Pericardium fibroblast (primary cell): ENCODE measurements at places on chromosomes 2 and 18. TPM values are rescaled to one million over a fixed set of nuclear protein-coding genes. Genes with fewer than 3 reads are reported as not detected.

COBLL1 gene
- total RNA-seq, result 3.7 and 5.4 TPM in 2 replicates

SLC23A3 gene
- total RNA-seq, result 0.09 and 0.12 TPM in 2 replicates

LOXHD1 gene
- total RNA-seq, result not detected in 2 replicates

GKN2 gene
- not detected in 2 replicates for total RNA-seq

DCDC2C gene
- total RNA-seq, result not detected in 2 replicates

TMEM178A gene
- total RNA-seq, result 1.2 and 2.2 TPM in 2 replicates

SLC9A4 gene
- total RNA-seq, result not detected in 2 replicates

C1D gene
- total RNA-seq, result 15.6 and 30.8 TPM in 2 replicates

EIF5B gene
- total RNA-seq, result 18.9 and 23.9 TPM in 2 replicates

CCDC68 gene
- total RNA-seq, result 2.5 and 4.5 TPM in 2 replicates

CD28 gene
- total RNA-seq, result 0.12 TPM in 1 of 2 replicates, not detected in the other

CNGA3 gene
- not detected in 2 replicates for total RNA-seq

KCNG2 gene
- total RNA-seq, result 0.47 and 2.2 TPM in 2 replicates

STPG4 gene
- total RNA-seq, result not detected in 2 replicates

ASXL3 gene
- total RNA-seq, result under 0.01 and 0.34 TPM in 2 replicates

GAD1 gene
- total RNA-seq, result not detected in 2 replicates

C2orf72 gene
- 0.09 and 0.70 TPM in 2 replicates for total RNA-seq

MEP1B gene
- total RNA-seq, result not detected in 2 replicates

RBM45 gene
- 9.1 and 11.1 TPM in 2 replicates for total RNA-seq

RFX8 gene
- total RNA-seq, result 0.12 and 2.7 TPM in 2 replicates

IL36RN gene
- total RNA-seq, result not detected in 2 replicates

CCL20 gene
- total RNA-seq, result 0.47 and 2.6 TPM in 2 replicates

REG3G gene
- not detected in 2 replicates for total RNA-seq

NAB1 gene
- total RNA-seq, result 16.4 and 27.9 TPM in 2 replicates

POU3F3 gene
- total RNA-seq, result not detected in 2 replicates

ABHD1 gene
- total RNA-seq, result not detected in 2 replicates

NEB gene
- 0.12 and 3.5 TPM in 2 replicates for total RNA-seq

MAIP1 gene
- 16.7 and 18.2 TPM in 2 replicates for total RNA-seq

MPP4 gene
- 0.93 and 1.1 TPM in 2 replicates for total RNA-seq

GALNT1 gene
- total RNA-seq, result 31.8 and 49.6 TPM in 2 replicates

GALNT14 gene
- total RNA-seq, result 0.09 TPM in 1 of 2 replicates, not detected in the other

BOD1L2 gene
- total RNA-seq, result not detected in 2 replicates

DNAJC5G gene
- not detected in 2 replicates for total RNA-seq

LRRC30 gene
- not detected in 2 replicates for total RNA-seq

SP140L gene
- total RNA-seq, result 6.5 and 10.6 TPM in 2 replicates

BOLL gene
- total RNA-seq, result not detected in 2 replicates
